ENCODE measurements at places on chromosomes 2 and 18. TPM values are rescaled to one million over a fixed set of nuclear protein-coding genes. Genes with fewer than 3 reads are reported as not detected.

The FBXO48 gene
- total RNA-seq, result 1.7 TPM

The PFN4 gene
- 0.35 TPM for total RNA-seq

DNA sequence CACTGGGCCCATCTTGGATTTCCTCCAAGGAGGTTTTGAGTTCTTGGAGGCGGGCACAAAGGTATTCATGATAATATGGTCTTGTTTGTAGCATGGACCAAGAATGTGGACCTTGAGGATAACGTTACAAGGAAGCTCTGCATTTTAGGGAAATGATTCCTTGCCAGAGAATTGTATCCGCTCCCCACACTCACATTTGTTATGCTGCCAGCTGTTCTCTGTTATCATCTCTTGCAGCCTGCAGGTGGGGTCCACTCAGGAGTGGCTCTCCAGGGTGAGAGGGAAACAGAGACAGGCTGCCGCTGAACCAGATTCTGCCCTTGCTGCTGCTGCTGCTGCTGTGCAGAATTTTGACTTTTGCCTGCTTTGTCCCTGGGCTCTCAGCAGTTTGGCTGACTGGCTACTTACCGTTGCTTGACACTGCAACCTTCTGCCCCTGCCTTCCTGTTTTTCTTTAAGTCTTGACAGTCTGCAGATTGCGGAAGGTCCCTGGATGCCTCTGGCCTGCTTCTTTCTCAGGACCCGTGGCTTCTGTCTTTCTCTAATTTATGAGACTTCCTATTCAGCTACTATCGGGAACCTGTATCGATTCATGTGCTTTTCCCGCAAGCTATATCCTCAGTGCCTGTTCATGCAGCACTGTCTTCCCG is 122.3 kb upstream of the DOCK10 start:
- DNase-seq, result no peak

DNA sequence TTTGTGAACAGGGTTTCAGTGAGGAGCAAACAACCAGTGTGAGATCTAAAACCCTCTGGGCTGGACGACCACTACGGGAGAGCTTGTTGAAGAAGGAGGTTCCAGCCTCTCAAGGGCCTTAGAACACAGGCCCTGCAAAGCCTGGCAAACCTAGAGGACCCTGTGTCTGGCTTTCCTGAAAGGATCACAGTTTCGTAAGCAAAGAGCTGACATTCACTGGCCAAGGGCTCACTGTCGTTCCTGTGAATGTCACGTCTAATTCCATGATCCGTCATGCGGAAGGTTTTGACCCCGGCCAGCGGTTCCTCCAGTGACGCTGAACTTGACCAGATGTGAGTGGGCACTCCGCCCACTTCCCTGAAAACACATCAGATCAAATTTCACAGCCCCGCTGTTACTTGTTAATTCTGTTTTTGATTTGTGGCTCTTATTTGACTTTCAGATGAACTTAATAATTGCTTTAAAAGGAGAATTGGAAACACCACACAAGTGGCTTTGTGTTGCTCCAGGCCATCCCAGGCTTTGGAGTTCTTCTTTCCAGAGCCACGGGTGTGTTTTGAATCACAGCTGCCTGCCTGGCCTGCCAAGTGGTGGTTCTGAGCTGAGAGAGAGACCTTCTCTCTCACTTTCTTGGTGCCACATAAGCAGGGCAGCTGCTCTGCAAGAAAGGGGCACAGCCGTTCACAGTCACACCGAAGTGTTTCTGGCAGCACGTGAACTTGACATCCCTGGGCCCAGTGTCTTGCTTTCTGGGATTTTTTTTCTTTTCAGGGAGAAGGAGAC is 308.4 kb downstream of the NDUFA10 start:
- no peak for DNase-seq

- DNase-seq, result no peak
Measured at GRCh38 chr18:37322492-37323035, 243.0 kb downstream of the CELF4 start.

DNA sequence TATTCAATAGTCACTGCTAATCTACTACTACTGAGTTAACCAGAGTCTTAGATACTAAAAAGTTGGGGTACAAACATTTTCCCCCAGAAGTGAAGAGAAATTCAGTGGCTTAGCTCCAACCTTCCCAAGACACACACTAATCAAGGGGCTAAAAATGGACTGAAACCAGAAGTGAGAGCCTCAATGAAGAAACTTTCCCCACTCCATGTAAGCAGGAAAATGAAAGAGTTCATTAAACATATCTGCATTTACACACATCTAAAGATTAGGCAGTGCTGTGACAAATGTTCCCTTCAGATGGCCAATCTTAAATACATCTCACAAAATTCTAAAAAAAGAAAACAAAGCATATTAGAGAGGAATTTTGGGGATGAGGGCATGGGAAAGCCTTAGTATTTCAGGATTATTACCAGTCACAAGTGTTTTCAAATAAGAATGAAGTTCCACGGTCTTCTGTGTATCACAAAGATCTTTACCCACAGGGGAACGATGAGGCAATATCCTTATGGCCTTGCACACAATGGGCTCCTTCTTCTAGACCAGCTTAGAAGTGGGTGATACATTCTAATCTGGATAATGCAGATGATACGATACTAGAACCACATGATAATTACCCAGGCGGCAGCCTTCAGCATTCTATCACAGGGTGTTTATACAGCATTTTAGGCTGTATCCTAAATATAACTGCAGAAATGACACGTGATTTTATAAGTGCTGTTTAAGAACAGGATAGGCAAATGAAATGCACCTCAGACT is 17.1 kb downstream of the ANKRD44 start:
- no peak for DNase-seq

The MOGAT1 gene
- 102 TPM for total RNA-seq
